Stimulated activated naive CD8-positive, alpha-beta T cell treated with anti-CD3 and anti-CD28 coated beads, Interleukin-15, amount 100 ng/mL, for 72 hours (primary cell): ENCODE measurements at places on chromosomes 13 and 19.

DNA sequence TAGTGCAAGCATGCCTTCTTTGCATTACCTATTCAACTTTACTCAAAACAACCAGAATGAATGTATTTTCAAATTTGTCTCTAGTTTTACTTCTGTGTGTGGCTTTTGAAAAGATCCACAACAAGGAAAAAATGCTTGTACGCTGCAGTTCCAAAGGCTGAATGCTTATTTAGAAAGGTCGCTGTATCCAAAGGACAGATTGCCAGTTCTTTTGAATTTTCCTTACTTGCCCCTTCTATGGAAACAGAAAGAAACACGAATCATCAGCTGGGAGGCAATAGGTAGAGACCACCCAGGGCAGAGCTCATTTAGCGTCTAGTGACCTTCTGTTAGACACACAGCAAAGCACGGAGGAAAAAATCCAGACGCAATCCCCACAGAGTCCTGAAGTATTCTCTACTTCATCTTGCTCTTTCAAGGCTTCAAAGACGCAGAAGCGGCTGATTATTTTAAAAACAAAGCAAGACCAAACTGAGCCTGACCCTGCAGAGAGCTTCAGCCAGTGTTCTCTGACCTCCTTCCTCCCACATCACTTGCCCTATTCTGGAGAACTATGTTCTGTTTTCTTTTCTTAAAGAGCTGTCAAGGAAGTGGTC is 674.6 kb upstream of the SGCG start:
- no peak for DNase-seq

DNA sequence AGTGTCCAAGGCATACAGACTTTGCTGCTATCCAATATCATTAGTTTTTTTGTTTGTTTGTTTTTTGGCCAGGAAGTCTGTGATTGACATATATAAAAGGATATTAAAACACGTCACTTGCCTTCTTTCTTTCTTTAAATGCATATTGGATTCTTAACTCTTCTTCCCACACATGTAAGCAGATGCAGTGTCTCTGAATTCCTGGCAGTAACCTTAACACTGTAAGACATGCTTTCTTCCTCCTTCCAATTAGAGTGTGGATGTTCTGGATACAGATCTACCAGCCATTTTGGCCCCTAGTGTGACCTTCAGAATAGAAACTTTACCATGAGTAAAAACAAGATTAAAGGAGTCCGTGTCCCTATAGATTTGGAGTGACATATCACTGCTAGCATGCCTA is 967.4 kb upstream of the PRR20A start:
- DNase-seq, result no peak

DNA sequence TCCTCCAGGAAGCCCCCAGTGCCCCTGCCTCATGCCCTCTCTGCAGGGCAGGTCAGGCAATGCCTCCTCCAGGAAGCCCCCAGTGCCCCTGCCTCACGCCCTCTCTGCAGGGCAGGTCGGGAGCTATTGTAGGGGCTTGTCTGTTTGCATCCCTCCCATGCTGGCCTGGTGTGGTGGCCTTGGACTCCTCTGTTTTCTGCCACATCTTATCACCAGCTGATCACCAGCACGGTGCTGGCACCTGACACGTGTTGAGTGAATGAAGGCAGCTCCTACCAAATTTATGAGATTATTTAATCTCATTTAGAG is 51.5 kb upstream of the C13orf46 start:
- no peak for DNase-seq

- no peak for DNase-seq
These were observed 88.4 kb upstream of the OXGR1 start for GRCh38 chr13:97082461-97083207.

GRCh38 chr19:46298479-46299003 is 1.7 kb downstream of the HIF3A start:
- no peak for DNase-seq
